ENCODE measurements at places on chromosomes 2 and 18.

- DNase-seq, result no peak
Observed at GRCh38 chr18:74290794-74291471, 830 bp downstream of the CYB5A start.

- DNase-seq, result no peak
Observed at GRCh38 chr2:161307676-161308075, 549 bp upstream of the PSMD14 start.

- no peak for DNase-seq
Observed at GRCh38 chr18:1350931-1351450, 446.3 kb downstream of the ADCYAP1 start.

DNA sequence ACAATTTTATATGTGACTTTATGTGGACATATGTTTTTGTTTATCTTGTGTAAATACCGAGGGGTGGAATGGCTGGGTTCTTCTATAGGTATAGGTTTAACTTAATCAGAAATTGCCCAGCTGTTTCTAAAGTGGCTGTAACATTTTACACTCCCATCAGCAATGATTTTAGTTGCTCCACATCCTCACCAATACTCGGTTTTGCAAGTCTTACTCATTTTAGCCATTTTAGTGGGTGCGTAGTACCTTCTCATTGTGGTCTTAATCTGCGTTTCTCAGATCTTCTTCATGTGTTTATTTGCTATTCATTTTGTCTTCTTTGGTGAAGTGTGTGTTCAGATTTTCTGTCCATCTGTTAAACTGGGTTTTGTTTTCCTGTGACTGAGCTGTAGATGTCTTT, 95.4 kb upstream of the BCL2L11 start:
- no peak for DNase-seq

DNA sequence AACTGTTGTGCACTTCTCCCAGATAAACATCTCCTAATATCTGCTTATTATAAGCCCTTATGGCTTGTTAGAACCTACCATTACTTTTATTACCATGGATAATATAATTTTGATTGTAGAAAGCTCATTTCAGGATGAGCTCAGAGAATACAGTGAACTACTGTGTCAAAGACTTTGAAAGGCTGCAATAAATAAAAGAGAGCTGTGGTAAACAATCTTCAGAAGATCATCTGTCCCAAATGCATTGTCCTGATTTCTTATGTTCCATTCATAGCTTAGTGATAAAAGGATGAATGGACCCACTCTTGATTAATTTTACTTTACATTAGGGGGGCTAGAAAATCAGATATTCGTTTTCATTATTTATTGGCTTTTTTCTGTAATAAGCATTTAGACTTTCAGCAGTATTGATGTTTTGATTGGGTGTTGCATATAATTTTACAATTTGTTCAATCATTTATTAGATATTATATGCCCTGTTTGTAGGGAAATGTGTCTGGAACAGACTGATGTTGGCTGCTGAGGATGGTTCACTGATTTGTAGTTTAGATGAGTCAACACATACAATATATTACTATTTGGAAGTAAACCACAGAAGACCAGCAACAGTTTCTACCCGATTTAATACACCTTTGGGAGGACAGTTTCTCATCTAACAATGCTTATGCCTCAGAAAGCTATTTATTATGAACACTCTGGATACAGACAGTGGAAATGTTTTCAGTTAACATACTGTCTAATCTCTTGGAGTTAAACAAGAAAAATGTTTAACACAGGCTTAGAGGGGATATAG, 147.2 kb downstream of the TMEFF2 start:
- DNase-seq, result no peak

DNA sequence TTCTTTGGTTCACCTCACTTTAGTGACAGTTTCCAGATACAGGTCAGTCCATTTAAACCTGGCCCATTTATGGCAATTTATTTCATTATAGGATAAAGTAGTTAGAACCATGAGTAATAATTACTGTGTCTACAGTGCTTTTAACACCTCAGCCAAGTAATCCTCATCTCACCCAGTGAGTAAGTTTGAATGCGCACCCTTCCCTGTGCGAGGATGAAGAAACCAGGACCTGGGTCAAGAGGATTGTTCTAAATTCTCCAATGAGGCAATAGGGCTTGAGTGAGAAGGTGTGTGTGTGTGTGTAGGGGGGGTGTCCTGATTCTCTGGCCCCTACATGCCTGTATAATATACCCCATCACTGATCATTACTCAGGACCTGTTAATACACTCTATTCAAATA, 854 bp upstream of the MYO1B start:
- no peak for DNase-seq
